ENCODE measurements at places on chromosomes 13 and 19. TPM values are rescaled to one million over a fixed set of nuclear protein-coding genes. Genes with fewer than 3 reads are reported as not detected.

Gene SGCG
- total RNA-seq = 2.0 TPM

Gene MYO1F
- 11.1 TPM for total RNA-seq

Gene CACNA1A
- total RNA-seq = 244 TPM

Gene CEACAM21
- 0.55 TPM for total RNA-seq

Gene GEMIN7
- 15.0 TPM for total RNA-seq

Gene PEX11G
- total RNA-seq = 3.0 TPM

Gene FPR3
- 0.75 TPM for total RNA-seq

Gene CYP4F2
- total RNA-seq = not detected

Gene GRK1
- total RNA-seq = 0.14 TPM

Gene ALG11
- total RNA-seq = 29.4 TPM

Gene COL5A3
- total RNA-seq = 52.4 TPM

Gene SYNGR4
- not detected for total RNA-seq

Gene PLK5
- total RNA-seq = 8.5 TPM

Gene BEST2
- total RNA-seq = not detected

Gene C2CD4C
- 16.3 TPM for total RNA-seq

Gene PCID2
- total RNA-seq = 63.5 TPM

Gene KLK11
- not detected for total RNA-seq

Gene IZUMO4
- 19.1 TPM for total RNA-seq

Gene KCNJ14
- total RNA-seq = 2.3 TPM

Gene GPR12
- 24.7 TPM for total RNA-seq

Gene C19orf44
- total RNA-seq = 7.9 TPM

Gene GZMM
- total RNA-seq = 0.43 TPM

Gene FBXO27
- total RNA-seq = 32.9 TPM

Gene CPT1C
- 120 TPM for total RNA-seq

Gene SIGLECL1
- total RNA-seq = not detected

Gene SSBP4
- total RNA-seq = 95.4 TPM

Gene XPO4
- 21.2 TPM for total RNA-seq

Gene IL17D
- total RNA-seq = 39.8 TPM

Gene GPR180
- 11.5 TPM for total RNA-seq

Gene ADM5
- 0.84 TPM for total RNA-seq

Gene PRTN3
- total RNA-seq = 1.0 TPM

Gene ABCA7
- total RNA-seq = 36.4 TPM

Gene EXOC3L2
- not detected for total RNA-seq

Gene ZNF225
- total RNA-seq = 9.3 TPM

Gene TRMT1
- 42.9 TPM for total RNA-seq

Gene TBC1D17
- 69.7 TPM for total RNA-seq

Gene CEACAM8
- total RNA-seq = not detected

Gene PSG2
- not detected for total RNA-seq

Gene ACP7
- total RNA-seq = 5.7 TPM

Gene NKG7
- total RNA-seq = 1.9 TPM

Gene ZNF442
- total RNA-seq = 5.3 TPM

Gene ZNF837
- total RNA-seq = 0.67 TPM

Gene DNAAF3
- total RNA-seq = 0.57 TPM

Gene FAAP24
- 2.2 TPM for total RNA-seq

Gene FCER2
- total RNA-seq = 0.46 TPM

Gene P2RY11
- total RNA-seq = 27.7 TPM

Gene ELL
- total RNA-seq = 16.3 TPM

Gene IGFL3
- not detected for total RNA-seq

Gene ZNF583
- 20.4 TPM for total RNA-seq

Gene FGF22
- 6.6 TPM for total RNA-seq

Gene TEX26
- 1.5 TPM for total RNA-seq

Gene FCAR
- total RNA-seq = 1.7 TPM

Gene FXYD1
- 194 TPM for total RNA-seq

Gene RFPL4AL1
- total RNA-seq = not detected

Gene GPC6
- 4.5 TPM for total RNA-seq

Gene CABP5
- not detected for total RNA-seq

Gene SCEL
- total RNA-seq = not detected
